ENCODE measurements at places on chromosomes 7 and 10.

GRCh38 chr10:7151538-7151937 lies 259.3 kb downstream of the SFMBT2 start:
- DNase-seq: no peak

DNA sequence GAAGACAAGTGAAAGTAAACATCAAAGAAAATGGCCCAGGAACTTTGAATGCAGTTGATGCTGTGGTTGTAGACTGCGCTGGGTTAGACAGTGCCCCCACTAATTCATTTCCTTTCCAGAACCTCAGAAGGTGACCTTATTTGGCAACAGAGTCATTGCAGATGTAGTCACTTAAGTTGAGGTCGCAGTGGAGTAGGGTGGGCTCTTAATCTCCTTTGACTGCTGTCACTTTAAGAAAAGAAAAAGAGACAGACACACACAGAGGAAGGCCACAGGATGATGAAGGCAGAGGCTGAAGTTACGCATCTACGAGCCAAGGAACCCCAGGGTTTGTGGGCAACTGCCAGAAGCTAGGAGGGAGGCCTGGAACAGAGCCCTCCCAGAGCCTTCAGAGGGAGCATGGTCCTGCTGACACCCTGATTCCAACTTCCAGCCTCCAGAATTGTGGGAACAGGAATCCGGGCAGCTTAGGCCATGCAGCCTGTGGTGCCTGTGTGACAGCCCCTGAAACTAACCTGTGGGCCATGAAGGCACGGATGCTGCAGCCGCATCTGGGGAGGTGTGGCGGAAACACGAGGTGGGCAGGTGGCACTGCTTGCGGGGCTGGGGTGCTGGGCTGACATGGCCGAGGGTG lies 107.6 kb downstream of the PRKAG2 start:
- DNase-seq: no peak

DNA sequence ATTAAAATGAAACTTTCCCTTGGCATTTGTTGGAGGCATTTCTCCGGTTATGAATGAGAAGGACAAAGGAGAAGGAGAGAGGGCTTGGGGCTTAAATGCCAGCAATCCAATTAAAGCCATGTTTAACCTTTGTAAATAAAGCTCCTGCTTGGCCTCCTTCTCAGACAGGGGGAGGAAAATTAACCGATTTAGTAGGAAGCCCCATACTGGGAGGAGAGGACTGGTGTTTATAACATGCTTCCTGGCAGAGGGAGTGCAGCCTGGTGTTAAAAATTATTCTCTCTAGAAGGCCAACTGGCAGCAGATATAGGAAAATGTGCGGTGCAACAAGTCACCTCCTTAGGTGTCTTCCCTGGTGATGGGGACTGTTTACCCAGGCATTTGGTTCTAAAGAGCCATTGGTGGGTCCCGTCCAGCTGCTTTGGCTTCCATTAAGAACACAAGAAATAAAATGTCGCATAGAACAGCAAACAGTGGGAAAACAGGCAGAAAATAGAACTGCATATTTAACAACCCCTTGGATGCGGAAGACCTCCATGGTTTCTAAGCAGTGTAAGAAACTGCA lies 846.5 kb downstream of the TYW1 start:
- DNase-seq: no peak

GRCh38 chr7:128217030-128217805 lies 23.9 kb upstream of the LEP start:
- no peak for DNase-seq

DNA sequence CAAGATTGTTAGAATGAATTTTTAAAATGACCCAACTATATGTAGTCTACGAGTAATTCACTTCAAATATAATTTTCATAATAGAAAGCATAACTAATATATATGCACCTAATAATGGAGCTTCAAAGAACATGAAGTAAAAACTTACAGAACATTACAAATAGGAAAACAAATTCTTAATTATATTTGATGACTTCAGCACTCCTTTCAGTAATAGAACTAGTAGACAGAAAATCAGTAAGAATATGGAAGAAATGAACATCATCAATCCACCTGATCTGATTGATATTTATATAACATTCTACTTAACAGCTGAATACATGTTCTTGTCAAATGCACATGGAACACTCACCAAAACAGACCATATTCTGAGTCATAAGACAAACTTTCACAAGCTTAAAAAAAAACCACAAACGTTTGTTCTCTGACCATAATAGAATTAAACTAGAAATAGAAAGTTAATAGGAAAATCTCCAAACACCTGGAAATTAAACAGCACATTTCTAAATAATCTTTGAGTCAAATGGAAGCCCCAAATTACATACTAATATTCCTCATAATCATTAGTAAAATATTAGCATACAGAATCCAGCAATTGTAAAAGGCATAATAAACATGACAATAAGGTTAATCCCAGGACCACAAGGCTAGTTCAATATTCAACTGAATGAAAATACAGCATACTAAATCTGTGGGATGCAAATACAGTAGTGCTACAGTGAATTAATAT lies 48.0 kb downstream of the BRAF start:
- DNase-seq: no peak

DNA sequence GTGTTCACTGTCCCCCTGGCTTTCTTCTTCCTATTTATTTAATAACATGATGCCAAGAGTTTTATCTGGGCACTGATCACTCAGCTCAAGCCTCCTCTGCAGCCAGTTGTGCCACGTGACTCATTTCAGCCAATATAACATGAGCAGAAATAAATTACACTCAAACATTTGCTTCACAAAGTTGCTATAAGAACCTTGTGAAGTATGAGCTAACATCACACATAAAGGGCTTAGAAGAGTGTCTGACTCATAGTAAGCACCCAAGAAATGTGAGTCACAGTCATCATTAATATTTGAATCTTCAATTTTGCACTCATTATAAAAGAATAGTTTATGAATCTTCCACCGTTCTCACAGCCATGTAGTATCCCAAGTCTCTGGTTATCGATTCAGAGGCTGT lies 414.6 kb upstream of the NPVF start:
- no peak for DNase-seq

DNA sequence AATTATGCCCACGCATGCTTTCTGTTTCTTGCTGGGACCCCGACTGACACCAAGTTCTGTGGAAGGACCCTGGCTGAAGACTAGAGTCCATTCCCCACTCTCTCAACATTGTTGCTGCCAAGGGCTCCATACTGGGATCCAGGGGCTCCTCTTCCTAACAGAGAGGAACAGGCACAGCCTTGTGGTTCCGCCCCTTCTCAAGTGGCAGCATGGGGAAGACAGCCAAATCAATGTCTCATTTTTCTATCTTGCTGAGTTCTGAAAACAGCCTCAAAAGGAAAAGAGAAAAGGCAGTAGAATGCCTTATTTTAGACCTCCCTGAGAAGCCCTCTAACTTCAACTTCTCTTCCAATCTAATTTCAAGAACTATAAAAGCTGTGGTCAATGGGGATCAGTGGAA lies 23.7 kb upstream of the LAMB1 start:
- DNase-seq: no peak

GRCh38 chr7:112547916-112548315 lies 67.1 kb downstream of the LSMEM1 start:
- no peak for DNase-seq

GRCh38 chr7:95904099-95904498 lies 131.7 kb downstream of the DYNC1I1 start:
- DNase-seq: no peak

GRCh38 chr7:45037876-45038275 lies 37.9 kb downstream of the CCM2 start:
- no peak for DNase-seq

DNA sequence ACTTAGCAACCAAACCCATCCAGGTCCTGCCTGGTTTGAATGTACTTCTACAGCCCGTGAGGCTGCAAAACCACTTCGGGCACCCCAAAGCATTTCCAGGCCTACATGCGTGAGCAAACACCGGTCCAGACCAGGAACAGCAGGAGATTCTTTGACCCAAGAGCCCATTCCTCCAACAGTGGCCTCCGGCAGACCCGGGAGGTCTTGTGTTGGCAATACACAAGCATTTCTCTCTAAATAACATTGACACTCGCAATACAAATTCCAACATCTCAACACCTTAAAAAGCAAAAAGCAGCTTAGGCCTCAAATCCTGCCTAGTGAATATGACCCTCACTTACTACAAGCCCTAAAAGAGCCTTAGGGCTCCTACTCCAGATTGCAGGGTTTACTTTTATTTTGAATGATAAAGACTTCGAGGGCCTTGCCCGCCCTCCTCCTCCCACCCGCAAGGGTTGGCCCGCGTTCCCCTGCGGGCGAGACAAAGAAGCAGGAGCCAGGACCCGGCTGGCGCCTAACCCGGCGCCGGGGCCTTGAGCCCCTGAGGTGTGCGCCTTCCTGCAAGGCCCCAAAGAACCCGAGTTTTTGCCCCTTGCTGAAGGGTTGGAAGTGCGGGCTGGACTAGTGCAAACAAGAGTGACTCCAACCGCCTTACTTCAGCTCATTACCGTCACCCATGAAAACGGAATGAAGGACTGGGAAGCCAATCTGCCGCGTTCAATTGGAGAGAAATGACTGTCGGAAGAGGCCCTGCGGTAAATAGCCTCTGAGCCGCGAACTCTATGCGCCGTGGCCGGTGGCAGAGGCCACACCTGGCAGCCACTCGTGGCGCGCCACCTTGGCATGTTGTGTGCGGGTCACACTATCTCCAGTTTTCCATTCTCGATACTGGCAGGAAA lies 3.4 kb upstream of the DLX6 start:
- no peak for DNase-seq

DNA sequence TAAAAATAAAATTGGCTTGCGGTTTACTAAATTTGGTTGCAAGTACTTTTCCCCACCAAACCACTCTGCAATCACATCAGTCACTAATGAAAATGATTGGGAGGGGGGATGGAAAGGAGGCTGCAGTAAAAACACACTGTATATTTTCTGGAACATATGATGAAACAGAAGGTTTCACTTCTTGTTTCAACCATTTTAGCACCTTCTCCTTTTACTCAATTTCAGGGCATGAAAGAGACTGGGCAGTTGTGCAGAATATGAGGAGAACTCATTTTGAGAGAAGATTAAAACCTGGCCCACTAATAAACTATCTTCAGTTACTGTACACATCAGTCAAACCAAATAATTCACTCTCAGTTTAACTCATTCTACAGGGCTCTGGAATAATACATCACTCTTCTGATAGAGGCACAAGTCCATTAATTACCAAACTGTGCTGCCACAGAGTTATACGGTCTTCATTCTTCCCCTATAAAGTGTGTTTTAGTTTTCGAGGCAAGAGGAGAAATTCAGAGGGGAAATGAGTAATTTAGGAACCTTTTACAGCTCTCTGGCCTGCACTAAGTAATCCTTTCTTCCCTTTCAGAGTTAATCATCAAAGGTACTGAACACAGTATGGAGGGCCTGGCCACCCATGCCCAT lies 25.5 kb downstream of the JAZF1 start:
- DNase-seq: no peak

DNA sequence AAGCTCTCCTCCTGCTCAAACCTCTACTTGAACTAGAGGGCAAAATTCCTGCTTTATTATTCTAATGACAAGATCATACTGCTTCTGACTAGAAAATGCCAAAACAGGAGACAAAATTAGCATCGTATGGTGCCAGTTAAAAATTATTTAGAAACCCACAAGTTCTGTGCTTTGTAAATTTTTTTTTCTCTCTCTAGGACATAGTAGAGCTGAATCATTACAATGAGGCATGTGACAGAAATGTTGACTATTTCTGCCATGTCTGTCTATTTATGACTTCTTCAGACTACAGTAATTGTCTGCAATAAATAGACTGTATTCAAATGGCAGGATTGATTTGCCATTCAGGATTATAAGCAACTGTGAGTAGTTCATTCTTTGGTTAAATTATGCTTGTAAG lies 335.8 kb downstream of the PRPF18 start:
- no peak for DNase-seq

GRCh38 chr10:110429301-110429700 lies 68.4 kb upstream of the DUSP5 start:
- DNase-seq: no peak

DNA sequence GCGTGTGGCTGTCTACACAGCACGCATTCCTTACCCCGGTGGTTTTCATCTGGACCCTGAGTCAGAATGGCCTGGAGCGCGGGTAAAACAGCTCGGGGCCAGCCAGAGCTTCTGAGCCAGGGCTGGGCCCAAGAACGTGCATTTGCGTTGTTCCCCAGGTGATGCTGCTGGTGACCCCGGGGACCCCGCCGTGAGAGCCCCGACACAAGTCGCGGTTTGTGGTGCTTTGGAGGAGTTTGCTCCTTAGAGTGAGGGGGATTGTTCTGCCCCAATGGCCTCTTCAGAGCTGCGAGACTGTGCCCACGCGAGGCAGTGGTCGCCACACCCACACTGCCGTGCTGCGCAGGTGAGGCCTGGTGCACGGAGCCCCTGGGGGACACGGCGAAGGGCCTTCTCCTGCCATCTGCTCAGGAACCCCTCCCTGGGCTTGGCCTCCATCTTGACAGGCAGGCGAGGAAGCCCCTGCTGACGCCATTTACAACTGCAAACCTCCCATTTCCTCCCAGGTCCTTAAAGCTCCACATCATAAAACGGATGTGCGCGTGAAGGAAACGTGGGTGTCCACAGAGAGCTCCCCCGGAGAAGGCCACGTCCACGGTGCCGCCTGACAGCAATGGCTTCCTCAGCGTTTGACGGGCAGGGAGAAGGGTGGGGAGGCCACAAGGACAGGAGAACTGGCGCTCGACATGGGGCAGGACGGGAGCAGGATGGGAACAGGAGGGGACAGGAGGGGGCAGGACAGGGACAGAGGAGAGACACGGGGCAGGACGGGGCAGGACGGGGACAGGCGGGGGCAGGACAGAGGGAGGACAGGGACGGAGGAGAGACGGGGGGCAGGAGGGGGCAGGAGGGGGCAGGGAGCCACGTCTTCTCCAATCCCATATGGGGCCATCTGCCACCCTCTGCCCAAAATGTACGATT lies 477.2 kb downstream of the DNAJB6 start:
- no peak for DNase-seq

DNA sequence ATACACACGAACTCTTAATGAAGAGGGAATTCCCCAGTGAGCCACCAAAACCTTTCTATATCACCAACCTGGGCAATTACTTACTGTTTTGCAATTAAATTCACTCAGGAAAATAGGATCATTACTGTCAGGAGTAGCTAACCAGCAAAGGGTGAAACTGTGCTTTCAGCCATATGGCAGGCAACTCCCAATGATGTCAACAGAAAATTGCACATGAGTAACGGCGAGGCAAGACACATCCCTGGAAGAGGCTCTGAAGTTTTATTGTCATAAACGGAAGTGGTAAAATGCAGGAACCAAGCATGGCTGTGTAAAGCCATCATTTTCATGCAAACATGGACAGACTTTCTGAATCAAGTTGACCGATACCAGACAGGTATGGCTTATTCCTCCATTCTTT lies 548.9 kb upstream of the AUTS2 start:
- DNase-seq: no peak

DNA sequence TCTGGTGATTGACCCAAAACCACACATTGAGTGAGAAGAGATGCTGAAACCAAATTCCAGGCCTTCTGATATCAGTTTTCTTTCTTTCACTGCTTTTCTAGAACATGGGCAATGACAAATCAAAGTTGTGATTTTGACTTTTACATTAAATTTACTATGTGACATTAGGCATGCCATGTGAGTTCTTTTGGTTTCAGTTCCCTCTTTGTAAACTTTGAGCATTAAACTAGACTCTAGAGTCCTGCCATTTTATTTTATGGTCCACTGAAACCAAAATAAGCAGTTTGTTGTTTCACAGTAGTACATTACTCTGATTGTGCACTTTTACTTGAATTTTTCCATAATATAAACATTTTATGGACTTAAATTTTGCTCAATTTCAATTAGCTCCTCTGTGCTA lies 381.1 kb upstream of the SEMA3D start:
- no peak for DNase-seq
